CD4-positive, alpha-beta memory T cell (primary cell): ENCODE measurements at places on chromosomes 12 and 14.

DNA sequence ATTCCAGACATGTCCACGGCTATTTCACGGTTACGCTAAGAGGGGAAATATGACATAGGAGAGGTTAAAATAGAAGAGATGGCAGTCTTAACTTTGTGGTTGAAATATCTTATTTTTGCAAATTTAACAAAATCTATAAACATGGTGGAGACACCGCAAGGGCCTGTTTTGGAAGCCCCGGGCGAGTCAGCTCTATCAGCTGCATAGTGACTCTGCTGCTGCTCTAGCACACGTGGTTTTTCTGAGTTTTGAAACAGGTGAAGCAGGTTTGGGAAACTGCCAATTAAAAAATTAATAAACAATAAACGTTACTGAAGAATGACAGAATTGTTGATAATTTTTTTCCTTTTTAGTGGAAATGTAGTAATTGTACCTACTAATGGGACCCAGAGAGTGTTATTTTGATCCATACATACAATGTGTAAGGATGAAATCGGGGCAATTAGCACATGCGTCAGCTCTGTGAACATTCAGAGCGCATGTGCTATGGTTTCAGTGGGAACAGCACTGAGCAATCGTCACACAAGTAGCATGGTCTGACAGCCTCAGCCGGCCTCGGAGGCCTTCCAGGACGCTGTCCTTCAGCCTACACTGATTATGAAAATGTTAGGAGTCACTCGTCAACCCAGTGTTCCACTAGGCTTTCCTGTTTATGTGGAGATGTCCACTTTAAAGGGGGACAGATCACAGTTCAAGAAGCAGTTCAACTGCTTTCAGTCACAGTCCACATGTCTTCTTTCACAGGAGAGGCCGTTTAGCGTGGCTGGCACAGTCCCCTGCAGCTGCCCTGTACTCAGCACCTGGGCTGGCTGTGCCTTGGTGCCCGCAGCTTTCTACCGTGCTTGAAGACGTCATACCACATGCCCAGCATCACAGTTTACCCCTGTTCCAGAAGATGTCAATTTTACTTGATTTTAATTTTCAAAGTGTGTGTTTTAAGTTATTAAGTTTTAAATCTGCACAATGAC is 51.8 kb downstream of the MOK start:
- no peak for DNase-seq

- DNase-seq = no peak
These were observed 1.9 kb downstream of the TRIM9 start for GRCh38 chr14:51092965-51093364.

GRCh38 chr12:62128175-62128975 is 131.8 kb upstream of the USP15 start:
- no peak for DNase-seq

DNA sequence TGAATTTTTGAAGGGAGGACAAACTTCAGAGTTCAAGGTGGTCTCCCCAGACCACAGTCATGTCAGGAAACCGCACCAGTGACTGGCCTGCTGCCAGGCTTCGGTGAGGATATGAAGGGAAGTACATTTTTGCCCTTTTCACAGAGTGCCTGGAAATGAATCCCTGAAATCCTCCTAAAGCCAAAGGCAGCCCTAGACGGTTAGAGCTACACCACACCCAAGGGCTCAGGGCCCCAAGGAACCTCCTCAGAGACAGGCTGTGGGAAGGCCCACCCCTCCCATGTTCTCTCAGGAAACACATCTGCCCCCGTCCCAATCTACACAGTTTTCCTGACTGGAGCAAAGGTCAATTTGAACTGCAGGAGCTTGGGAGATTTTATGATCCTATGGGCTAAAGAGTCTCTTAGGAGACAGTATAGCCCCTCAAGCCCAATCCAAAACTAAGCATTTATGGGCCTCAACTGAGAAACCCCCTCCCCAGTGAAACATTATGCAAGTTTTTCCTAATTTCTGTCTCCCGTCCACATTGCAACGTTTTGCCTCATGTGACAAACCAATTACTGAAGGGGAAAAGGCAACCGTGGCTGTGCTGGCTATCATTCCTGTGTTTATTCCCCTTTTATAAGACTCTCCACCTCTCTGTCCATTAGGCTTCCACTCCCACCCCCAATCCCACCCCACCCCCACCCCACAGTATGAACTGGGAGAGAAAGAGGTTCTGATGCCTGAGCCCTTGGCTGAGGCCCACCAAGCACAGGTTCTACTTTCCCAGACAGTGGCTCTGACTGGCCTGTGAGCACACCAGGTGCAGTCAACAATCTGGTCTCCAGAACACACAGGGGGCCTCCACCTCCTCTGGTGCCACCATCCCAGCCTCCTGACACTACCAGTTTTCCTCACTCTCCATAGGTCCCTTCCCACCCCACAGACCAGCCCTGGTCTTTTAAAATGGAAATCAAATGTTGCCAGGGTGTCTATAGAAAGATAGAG is 9.6 kb upstream of the RNASE1 start:
- no peak for DNase-seq

DNA sequence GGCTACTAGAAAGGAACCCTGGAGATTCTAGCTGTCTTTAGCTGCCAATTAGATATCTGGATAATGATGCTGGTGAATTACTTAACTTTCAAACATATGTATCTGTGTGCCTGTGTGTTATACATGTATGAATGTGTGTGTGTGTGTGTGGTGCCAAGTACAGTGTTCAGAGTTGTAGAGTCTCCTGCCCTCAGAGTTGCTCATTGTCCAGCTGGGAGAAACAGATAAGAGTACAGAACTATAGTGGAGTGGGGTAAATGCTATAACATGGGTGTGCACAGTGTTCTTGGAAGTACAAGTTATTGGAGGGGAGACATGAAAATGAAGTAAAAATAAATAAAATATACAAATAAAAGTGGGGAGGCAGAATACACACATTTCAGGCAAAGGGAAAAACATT is 23.6 kb upstream of the ADAM20 start:
- DNase-seq = no peak

GRCh38 chr12:91241756-91242155 is 59.1 kb upstream of the DCN start:
- no peak for DNase-seq

- no peak for DNase-seq
These were observed 68.4 kb downstream of the SLC41A2 start for GRCh38 chr12:104889735-104890134.

GRCh38 chr12:94308612-94309011 is 151.1 kb downstream of the CEP83 start:
- no peak for DNase-seq

GRCh38 chr14:59200195-59200594 is 11.7 kb downstream of the DAAM1 start:
- no peak for DNase-seq

- peak; percentile 57 for DNase-seq
These were observed 11.1 kb upstream of the KRT1 start for GRCh38 chr12:52691076-52691840.

GRCh38 chr12:107774349-107775029 is at the start of gene ASCL4:
Gene ASCL4, plus strand, starts transcription at chr12:107774704. Its CDS starts 515 bp downstream, at chr12:107775219.
- no peak for DNase-seq

DNA sequence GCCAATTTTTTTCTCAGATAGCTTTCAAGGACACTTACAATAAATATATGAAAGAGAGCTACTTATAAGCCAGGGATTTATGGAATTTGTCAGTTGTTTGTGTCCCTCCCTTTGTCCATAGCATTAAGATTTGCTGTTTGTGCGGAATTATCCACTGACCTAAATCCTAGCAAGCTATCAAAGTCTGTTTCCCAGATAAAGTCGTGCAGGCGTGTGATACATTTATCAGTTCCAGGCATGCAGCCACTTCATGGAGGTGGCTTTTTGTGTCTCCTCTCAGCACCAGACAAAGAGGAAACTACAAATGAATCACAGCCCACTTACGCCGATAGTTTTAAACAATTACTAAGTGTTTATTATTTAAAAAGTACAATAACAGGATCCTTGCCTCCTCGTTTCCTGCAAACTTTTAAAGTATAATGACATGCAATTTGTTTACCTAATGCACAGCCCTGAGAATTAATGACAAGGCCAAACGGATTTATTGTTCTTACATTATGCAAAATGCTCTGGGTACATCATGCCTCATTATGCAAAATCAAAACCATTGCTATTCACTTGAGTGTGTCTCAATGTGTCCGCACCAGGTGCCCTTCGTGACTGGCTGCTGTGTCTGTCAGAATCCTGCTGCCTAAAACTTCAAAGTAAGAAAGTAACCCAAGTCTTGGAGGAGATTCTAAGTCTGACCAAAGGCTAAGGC is 423.2 kb downstream of the GLT1D1 start:
- DNase-seq = no peak

DNA sequence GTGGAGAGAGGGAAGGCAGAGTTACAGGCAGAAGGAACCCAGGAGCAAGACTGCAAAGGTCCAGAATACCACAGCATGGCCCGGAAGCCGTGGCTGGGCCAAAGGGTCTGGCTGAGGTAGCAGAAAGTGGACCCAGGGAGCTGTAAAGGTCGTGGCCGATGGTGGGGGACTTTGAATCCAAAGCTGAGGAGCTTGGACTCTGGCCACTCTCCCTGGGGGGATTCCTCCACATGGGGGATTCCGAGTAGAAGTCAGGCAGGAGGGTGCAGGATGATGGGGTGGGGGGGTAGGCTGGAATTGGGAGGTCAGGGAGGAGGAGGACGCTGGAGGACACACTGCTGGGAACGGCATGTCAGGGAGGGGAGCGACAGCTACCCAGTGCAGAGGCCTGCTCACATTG is 125.2 kb downstream of the GCH1 start:
- no peak for DNase-seq

- no peak for DNase-seq
These were observed 165.9 kb downstream of the DERA start for GRCh38 chr12:16076970-16077522.

DNA sequence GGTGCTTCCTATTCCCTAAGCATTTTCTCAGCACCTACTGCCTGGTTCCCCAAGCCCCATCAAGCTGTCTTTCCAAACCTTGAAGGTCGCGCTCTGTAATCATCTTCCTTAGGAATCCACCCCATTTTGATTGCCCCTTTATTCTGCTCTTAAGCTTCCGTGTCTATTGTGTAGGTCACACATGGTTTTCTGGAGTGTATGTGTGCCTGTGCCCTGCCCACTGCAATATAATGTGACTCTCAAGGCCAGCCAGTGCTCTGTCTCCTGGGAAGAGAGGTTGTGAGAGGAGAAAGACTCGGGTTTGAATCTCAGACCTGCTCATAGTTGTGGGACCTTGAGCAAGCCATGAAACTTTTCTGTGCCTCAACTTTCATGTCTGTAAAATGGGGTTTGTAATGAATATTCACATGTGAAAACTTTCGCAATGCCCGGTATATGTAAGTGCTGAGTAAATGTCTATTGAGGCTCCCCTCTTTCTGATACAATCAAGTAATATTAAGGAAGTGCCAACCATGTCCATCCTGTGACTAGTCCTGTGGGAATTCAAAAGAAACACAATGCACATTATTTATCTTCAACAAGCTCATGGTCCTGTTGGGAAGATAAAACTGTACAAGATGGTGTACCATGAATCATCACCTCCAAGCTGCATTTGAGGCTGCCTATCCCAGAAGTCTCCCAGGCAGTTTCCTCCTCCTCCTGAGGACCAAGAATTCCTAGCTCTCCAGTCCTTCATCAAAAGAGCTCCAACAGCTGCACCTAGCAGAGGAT is 774 bp upstream of the KRT75 start:
- no peak for DNase-seq

DNA sequence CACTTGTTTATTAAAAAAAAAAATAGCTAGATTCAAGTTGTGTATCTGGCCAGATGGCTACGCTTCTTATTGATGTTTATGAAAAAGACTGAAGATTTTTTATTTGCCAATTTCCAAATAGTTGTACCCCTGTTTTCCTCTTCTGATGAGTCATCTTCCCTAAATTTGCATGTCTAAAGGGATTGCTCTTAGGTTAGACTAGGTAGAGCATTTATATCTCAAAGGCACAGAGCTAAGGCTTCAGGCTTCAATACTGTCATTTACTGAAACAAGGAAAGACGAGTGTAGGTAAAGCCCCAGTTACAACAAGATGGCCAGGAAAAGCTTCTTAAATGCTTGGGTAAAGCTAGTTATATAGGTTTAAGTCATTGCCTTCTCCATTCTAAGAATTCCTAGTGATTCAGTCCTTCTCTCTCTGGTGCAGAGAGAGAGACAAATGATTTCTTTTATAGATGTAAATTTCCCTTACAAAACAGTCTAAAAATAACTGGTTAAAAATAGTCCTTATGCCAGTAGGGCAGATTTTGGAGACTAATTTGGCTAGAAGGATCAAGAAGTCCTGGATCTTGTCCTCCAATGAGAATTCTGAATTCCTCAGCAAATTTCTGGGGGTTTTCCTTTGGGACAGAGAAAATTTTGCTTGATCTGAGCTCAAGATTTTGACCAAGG is 26.1 kb downstream of the LEMD3 start:
- no peak for DNase-seq

- DNase-seq = no peak
These were observed 281.8 kb downstream of the KSR2 start for GRCh38 chr12:117686911-117687377.
